ENCODE measurements at places on chromosomes 16 and 17.

DNA sequence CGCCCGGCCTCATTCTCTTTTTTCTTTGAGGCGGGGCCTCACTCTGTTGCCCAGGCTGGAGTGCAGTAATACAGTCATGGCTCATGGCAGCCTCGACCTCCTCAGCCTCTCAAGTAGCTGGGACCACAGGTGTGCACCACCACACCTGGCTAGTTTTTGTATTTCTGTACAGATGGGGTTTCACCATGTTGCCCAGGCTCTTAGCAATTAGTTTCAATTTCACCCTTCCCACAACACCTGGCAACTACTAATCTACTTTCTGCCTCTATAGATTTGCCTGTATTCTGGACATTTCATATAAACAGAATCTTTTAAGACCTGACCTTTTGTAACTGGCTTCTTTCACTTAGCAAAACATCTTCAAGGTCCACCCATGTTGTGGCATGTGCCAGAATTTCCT, 8.0 kb upstream of the NT5M start:
- DNase-seq, result no peak

DNA sequence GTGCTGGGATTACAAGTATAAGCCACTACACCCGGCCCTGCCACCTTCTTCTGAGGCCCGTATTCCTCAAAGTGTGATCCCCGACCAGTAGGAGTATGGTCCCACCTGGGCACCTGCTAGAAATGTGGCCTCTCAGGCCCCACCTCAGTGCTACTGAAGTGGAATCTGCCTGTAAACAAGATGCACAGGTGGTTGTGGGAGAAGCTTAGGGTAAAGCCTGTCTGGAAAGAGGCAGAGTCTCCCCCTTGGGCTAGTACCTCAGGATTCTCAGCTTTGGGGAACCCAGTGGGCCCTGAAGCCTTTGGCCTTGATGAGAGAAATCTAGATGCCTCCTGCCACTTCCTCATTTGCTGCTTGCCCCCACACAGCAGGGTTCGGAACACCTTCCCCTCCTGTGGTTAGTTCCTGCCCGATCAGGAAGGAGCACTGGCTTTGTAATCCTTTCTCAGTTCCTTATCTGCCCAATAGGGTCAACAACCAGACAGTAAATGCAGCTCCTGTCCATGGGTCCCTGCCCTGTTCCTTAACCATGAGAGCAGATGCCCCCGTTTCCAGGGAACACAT, 25.2 kb downstream of the TK2 start:
- no peak for DNase-seq

DNA sequence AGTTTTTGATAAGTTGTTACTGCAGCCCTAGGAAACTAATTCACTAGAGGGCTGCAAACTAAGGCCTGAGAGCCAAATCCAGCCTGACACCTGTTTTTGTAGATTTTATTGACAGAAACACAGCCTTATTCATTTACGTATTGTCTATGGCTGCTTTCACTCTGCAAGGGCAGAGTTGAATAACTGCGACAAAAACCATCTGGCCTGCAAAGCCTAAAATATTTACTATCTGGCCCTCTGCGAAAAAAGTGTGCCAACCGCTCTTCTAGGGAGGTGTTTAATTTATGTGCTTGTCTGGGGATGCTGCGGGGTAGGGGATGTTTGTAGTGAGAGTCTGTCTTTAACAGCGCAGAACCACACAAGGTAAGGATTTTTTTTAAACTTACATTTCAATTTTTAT, 165.0 kb upstream of the RBFOX1 start:
- DNase-seq, result no peak

- no peak for DNase-seq
These were observed 19.8 kb downstream of the HOXB1 start for GRCh38 chr17:48510761-48511604.

DNA sequence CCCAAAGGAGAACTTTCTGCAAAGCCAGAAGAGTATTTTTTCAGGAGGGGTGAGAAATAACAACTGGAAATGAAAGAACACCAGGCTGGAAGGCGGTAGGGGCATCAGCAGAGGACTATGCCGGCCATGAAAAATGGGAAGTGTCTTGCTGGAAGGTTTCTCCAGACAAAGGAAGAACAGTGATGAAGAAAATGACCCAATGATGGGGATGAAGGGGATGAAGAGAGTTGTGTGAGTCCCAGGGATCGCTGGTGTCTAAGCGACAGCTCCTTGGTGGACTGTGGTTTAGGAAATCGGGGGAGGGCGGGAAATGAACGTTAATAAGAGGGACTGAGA, 623 bp downstream of the TTLL6 start:
- DNase-seq, result no peak

- DNase-seq, result no peak
These were observed 71.5 kb upstream of the N4BP1 start for GRCh38 chr16:48681520-48681919.

DNA sequence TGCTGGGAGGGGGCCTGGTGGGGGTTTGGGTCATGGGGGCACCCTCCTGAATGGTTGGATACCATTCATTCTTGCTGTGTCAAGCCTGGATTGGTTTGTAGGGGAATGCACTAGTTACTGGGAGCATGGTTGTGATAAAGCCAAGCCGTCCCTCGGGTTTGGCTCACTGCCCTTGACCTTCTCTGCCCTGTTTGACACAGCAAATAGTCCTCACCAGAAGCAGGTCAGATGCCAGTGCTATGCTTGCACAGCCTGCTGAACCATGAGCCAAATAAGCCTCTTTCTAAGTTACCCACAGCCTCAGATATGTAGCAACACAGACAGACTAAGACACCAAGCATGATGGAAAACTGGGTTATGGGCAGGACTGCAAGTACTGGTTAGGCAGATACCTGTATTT, 14.6 kb downstream of the ZNF778 start:
- no peak for DNase-seq

DNA sequence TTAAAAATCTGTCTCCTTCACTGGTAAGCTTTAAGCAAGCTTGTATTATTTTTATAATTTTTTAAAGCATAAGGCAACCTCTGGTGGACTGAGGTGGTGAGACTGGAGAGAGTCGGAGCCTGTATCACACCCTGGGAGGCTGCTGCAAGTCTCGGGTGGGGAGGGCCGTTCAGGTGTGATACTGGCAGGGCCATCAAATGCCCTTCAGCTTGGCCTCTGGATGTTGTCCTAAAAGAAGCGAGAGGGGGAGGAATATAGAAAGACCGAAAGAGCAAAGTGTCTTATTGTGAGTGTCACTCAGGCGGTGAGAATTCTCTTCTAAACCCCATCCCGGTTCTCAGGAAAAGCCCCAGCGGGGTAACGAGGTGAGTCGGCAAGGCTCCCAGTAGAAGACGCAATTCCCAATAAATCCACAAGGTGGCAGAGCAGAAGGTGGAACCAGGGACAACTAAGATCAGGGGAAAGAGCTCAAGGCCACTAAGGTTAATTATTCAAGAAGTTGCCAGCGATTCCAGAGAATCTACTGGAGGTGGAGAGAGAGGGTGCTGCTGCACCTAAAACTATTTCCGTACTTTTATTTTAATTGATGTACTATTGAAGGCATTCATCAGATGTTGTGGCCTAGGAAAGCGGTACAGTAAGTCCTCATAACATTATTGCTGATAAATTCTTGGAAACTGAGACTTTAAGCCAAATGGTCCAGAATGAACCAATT, 14.1 kb downstream of the C17orf67 start:
- peak; percentile 69 for DNase-seq

DNA sequence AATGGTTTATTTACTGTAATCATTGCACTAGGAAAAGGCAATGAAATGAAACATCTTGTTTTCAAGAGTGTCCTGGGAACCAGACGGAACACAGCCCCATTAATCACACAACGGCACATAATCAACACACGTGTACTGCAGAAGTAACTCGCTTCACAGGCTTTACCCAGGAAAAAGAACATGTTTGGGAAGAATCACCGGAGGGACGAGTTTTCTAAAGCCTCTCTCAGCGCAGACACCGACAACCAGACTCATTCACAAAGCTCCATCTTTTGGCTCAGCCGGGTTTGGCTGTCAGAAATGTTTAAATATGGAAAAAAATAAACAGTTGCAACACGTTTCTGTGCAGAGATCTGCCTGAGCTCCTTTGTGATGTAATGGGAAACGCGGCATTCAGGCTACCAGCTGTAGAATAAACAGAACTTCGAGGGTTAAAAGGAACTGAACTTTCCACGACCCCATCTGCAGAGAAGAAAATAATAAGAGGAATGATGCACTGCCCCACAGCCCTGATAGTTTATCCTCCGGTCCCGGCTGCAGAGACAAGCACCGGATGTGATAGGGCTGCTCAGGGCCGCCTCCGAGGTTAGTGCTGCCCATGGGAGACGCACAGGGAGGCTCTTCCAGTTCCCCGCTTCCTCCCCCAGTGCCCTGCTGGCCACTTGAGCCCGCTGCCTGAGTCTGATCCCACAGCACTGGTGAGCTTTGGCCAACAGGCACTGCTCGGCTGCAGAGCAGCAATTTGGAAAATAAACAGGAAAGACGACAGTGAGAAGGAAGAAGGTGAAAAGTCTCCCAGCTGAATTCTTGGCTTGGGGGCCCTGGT, 119.8 kb downstream of the HIC1 start:
- DNase-seq, result no peak

- DNase-seq, result no peak
These were observed 45.5 kb downstream of the TBC1D16 start for GRCh38 chr17:79990051-79990592.

GRCh38 chr16:79264237-79265109, 336.1 kb downstream of the MAF start:
- no peak for DNase-seq

- no peak for DNase-seq
These were observed 27.4 kb downstream of the CEP95 start for GRCh38 chr17:64534187-64534586.

GRCh38 chr16:12589676-12590075, 214.0 kb downstream of the CPPED1 start:
- DNase-seq, result no peak

DNA sequence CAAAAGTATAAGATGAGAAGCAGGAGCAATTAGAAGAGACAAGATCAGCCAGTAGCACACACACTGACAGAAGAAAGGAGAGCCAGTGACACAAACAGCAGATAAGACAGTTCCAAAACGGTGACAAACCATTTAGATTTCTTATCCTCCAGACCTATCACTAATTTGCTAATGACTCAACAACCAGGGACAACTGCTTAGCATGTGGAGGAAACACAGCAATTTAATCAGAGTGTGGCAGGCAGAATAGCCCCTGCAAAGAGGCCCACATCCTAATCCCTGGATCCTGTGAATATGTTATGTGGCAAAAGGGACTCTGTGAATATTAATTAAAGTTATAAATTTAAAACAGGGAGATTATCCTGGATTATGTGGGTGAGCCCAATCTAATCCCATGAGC, 81.1 kb downstream of the CACNG1 start:
- DNase-seq, result no peak

GRCh38 chr17:7714721-7715594, 2.6 kb upstream of the DNAH2 start:
- no peak for DNase-seq

- no peak for DNase-seq
These were observed 9.8 kb downstream of the CBX4 start for GRCh38 chr17:79829457-79829856.

- DNase-seq, result no peak
These were observed 43.9 kb downstream of the ARHGAP27 start for GRCh38 chr17:45388604-45389325.

DNA sequence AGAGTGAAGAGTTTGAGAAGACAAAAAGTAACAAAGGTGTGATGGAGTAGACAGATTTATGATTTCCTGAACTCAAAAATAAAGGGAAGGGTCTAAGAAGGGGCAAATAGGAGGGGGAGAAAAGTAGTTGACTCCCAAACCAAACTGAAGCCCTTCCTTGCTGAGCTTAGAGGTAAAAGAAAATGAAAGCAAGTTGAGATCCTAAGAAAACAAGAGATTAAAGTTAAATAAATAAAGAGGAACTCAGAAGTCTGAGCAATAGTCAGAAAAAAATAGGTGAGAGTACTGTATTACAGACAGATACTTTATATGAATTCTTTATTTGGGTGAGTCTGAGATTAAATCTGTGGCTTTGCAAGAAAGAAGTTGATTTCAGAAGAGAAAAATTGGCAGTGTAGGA, 3.3 kb upstream of the PSMD12 start:
- no peak for DNase-seq

DNA sequence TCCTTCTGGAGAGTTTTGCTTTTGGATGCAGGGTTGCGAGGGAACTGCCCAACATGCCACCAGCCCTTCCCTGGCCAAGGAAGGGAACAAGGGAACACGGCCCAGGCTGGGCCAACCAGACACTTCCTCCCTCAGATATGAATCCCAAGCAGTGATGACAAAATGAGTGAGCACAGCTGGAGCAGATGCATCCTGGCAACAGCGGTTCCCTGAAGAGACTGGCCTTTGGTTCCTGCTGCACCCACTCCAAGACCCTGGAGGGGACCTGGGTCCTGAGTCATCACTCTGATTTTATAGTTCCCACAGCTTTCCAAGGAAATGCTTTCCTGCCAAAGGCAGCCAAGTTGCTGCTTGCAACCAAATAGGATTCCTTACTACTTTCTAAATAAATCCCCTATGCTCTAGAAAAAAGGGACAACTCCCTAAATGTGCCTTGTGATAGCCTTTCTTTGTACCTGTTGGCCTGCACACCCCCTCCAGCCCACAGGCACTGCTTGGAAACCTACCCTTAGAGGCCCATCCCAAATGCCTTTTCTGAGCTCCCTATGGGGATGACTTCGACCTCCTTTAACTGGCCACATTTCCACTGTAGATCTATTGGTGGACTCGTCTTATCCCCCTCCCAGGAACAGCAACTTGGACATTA, 5.3 kb downstream of the ST3GAL2 start:
- DNase-seq, result no peak

GRCh38 chr16:27199736-27200135, 3.6 kb upstream of the KDM8 start:
- no peak for DNase-seq

GRCh38 chr17:57946798-57947358, 8.3 kb downstream of the CUEDC1 start:
- DNase-seq, result no peak

- DNase-seq, result peak; percentile 69
These were observed 14.4 kb upstream of the CDIPT start for GRCh38 chr16:29877266-29877961.

DNA sequence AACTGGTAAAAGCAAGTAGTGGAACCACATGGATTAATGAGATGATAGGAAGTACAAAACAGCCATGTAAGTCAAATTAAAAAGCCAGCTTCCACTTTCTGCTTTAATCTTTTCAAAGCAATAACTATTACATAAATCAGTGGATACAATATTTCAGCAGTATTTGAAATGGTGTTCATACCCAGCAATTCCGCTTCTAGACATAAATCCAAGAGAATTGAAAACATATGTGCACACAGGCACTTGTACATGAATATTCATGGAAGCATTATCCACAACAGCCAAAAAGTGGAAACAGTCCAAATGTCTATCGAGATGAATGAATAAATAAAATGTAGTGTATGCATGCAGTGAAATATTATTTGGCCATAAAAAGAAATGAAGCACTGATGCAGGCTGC, 27.4 kb downstream of the SLFN12L start:
- DNase-seq, result no peak

- DNase-seq, result no peak
These were observed 45.1 kb downstream of the SOCS3 start for GRCh38 chr17:78314683-78315354.

DNA sequence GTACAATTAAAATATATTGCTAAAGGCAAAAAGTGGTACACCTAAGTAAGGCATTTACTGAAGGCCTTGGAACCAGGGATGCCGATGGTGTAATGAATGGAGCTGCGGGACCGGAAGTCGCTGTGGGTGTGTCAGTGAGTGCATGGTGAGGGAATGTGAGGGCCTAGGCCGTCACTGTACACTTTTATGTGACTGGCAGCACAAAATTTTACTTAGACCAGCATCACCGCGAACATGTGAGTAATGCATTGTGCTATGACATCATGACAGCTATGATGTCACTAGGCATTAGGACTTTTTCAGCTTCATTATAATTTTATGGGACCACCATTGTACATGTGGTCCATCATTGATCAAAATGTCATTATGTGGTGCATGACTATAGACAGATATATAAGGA, 14.7 kb downstream of the ALOX15B start:
- DNase-seq, result no peak

All from stimulated activated CD4-positive, alpha-beta T cell treated with anti-CD3 and anti-CD28 coated beads, Interleukin-4, amount 100 ng/mL, for 48 hours (primary cell).